Small intestine (tissue), 16 donors: ENCODE measurements at places on chromosomes 5 and 9. TPM values are rescaled to one million over a fixed set of nuclear protein-coding genes. Genes with fewer than 3 reads are reported as not detected.

DNA sequence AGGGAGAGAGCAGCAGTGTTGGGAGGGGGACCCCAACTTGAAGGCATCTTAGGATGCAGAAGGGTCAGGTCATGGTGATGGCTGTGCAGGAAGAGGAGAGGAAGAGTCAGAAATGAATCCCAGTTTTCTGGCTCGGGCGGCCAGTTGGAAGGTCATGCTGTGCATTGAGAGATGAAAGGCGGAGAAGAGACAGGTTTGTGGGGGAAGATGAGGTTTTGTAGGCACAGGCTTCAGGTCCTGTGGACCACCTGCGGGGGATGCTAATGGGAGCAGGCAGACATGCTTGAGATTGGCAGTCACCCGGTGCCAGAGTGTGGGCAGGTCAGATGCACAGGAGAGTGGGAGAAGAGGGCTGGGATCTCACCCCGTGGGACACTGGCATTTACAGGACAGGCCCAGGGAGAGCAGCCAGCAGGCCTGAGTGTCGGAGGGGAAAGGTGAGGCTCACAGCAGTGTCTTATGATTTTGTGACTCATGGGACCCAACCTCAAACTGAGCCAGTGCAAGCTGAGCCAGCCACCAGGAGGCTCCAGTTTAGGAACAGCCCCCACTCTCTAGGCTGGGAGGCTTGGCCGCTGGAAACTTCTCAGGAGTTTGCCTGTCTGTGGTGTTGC is 17.5 kb downstream of the STXBP1 start:
- no peaks in the 10 kb centered on the region for H3K27me3 ChIP-seq
- H3K27ac ChIP-seq, result no peak overlapping the region
- DNase-seq, result no peak
- no peak overlapping the region for H3K4me3 ChIP-seq
- no peaks in the 10 kb centered on the region for H3K4me1 ChIP-seq

DNA sequence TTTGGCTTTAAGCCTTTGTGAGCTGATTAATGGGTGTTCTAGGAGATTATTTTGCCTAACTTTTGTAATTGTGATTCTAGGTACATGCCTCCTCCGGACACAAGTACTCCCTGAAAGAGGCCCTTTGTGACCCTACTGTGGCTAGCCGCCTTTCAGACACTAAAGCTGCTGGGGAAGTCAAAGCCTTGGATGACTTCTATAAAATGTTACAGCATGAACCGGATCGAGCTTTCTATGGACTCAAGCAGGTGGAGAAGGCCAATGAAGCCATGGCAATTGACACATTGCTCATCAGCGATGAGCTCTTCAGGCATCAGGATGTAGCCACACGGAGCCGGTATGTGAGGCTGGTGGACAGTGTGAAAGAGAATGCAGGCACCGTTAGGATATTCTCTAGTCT is 13.6 kb downstream of the ITGA1 start:
- no peaks in the 10 kb centered on the region for H3K27me3 ChIP-seq
- peak; percentile 15 for DNase-seq
- H3K4me3 ChIP-seq, result peak overlapping the region; percentile 74
- peaks cover 5% of the 10 kb centered on the region for H3K4me1 ChIP-seq
- peak overlapping the region; percentile 97 for H3K27ac ChIP-seq
- peaks cover 2% of the 10 kb centered on the region for H3K36me3 ChIP-seq

GRCh38 chr5:143966280-143966679 is 154.3 kb downstream of the HMHB1 start:
- H3K36me3 ChIP-seq, result no peaks in the 10 kb centered on the region
- no peak overlapping the region for H3K27ac ChIP-seq
- no peak overlapping the region for H3K4me3 ChIP-seq
- no peaks in the 10 kb centered on the region for H3K27me3 ChIP-seq
- no peak for DNase-seq

DNA sequence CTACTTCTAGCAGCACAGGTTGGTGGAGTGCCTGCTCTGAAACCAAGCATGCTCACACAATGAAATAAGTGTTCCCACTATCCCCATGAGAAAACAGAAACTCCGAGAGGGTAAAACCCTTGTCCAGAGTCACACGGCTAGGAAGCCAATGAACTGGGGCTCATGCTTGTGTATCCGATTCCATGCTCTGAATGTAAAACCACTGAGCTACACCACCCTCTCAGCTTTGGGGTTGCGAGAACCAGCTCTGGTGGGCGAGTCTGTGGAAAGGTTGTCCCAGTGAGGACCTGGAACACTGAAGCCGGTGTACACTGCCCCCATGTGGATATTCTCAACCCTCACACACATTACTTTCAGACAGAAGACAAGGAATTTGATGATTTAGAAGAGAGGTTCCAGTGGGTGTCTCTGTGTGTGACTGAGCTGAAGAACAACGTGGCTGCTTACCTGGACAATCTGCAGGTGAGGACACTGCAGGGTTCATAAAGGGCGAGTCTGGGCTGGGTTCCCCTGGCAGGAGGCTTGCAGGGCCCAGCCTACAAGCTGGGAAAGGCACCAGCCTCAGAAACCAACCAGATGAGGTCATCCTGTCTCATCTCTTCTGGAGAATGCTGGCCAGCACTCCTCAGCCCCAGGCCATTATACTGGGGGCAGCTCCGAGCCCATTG is 37.4 kb downstream of the ARHGEF37 start:
- H3K27me3 ChIP-seq, result no peaks in the 10 kb centered on the region
- peaks cover 21% of the 10 kb centered on the region for H3K4me1 ChIP-seq
- H3K4me3 ChIP-seq, result no peak overlapping the region
- peak; percentile 64 for DNase-seq
- H3K36me3 ChIP-seq, result no peaks in the 10 kb centered on the region

DNA sequence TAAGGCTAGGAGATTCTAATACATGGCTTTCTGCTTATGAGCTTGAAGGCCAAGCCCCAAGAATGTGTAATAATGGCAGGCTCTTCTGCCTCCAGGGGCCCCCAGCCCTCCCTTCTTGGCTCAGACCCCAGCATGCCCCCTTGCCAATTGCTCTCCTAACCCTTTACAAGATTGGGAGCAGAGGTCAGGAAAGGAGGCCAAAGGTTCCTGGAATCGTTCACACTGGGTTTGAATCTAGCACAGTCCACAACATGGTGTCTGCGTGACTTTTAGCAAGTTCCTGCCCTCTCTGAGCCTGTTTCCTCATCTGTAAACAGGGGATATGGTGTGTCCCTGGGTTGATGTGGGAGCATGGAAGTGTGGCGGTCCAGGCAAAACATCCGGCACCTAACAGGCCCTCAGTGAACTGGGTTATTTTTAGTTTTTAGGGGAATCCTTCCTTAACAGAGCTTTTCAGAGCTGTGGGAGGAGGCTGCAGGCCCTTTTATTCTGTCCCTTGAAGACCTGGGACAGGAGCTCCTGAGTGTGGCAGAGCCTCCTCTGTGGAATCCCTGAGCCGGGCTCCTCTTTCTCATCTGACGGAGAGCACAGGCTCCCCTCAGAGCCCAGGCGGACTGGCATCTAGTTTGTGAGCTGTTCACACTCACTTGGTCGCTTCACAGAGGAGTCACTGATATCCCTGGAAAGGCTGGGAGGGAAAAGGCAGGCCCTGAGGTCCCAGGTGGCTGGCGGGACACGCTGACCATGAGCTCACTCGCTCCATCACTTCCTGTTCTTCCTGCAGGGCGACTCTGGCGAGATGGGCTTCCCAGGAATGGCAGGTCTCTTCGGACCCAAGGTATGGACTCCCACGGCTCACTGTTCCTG is 23.4 kb upstream of the ORM1 start:
- no peak overlapping the region for H3K27ac ChIP-seq
- DNase-seq, result no peak
- H3K36me3 ChIP-seq, result peaks cover 60% of the 10 kb centered on the region
- no peak overlapping the region for H3K4me3 ChIP-seq
- no peaks in the 10 kb centered on the region for H3K4me1 ChIP-seq

DEPDC1B gene
- polyA plus RNA-seq, result 25.4 TPM

- H3K27ac ChIP-seq, result no peak overlapping the region
- no peaks in the 10 kb centered on the region for H3K27me3 ChIP-seq
- H3K4me3 ChIP-seq, result no peak overlapping the region
- no peaks in the 10 kb centered on the region for H3K4me1 ChIP-seq
- no peaks in the 10 kb centered on the region for H3K36me3 ChIP-seq
Measured at GRCh38 chr9:80503671-80504281, 932.0 kb downstream of the TLE4 start.

GRCh38 chr5:180118391-180118791 is 46.8 kb upstream of the RNF130 start:
- H3K4me3 ChIP-seq, result no peak overlapping the region
- no peak for DNase-seq
- H3K36me3 ChIP-seq, result no peaks in the 10 kb centered on the region
- no peaks in the 10 kb centered on the region for H3K4me1 ChIP-seq

- H3K27me3 ChIP-seq, result no peaks in the 10 kb centered on the region
- H3K4me1 ChIP-seq, result peaks cover 5% of the 10 kb centered on the region
- no peak overlapping the region for H3K27ac ChIP-seq
Measured at GRCh38 chr9:127642082-127642740, 30.1 kb downstream of the STXBP1 start.

TRPM6 gene
- polyA plus RNA-seq, result 0.73 TPM

GRM6 gene
- 0.43 TPM for polyA plus RNA-seq

AGXT2 gene
- 47.0 TPM for polyA plus RNA-seq

GRCh38 chr5:154923441-154924430 is 14.3 kb downstream of the GEMIN5 start:
- no peaks in the 10 kb centered on the region for H3K27me3 ChIP-seq
- no peak overlapping the region for H3K27ac ChIP-seq
- peaks cover 21% of the 10 kb centered on the region for H3K36me3 ChIP-seq
- H3K4me1 ChIP-seq, result no peaks in the 10 kb centered on the region

DNA sequence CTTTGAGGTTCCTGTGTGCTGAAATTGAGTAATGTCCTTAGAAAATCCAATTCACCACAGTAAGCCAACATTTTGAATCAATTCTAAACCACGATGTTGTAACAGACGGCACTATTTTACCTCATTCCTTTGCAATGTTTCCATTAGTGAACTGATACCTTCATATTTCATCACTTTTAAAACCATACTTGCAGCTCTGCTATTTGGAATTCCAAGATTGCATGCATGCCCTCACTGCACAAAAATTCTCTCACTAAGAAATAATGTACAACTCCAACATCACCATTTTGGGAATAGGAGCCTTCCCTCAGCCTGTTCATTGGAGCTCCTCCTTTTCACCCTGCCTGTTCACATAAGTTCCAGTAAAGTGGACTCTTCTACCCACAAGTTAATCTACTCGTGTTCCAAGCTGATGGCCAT is 74.8 kb upstream of the TGFBR1 start:
- DNase-seq, result no peak
- no peak overlapping the region for H3K27ac ChIP-seq
- no peaks in the 10 kb centered on the region for H3K4me1 ChIP-seq
- H3K36me3 ChIP-seq, result no peaks in the 10 kb centered on the region
- H3K4me3 ChIP-seq, result no peak overlapping the region

DNA sequence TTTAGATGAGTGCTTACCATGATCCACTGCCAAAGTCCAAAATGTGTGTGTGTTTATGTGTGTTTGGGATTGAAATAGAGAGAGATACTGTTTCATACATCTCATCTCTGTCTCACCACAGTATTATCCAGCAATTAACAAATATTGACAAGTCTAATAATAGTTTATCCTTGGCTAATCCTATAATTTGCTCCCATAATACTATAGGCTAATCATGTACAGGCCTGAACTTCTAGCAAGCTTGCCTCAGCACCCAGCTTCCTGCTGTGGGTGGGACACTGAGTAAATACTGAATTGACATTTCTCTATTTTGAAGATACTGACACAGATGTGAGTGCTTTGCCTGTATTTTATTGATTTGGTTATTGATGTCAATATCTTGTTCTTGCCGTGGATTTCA is 35.3 kb upstream of the KCNV2 start:
- no peaks in the 10 kb centered on the region for H3K4me1 ChIP-seq
- no peaks in the 10 kb centered on the region for H3K36me3 ChIP-seq
- no peak overlapping the region for H3K4me3 ChIP-seq
- no peaks in the 10 kb centered on the region for H3K27me3 ChIP-seq

DMGDH gene
- polyA plus RNA-seq, result 0.24 TPM

DNA sequence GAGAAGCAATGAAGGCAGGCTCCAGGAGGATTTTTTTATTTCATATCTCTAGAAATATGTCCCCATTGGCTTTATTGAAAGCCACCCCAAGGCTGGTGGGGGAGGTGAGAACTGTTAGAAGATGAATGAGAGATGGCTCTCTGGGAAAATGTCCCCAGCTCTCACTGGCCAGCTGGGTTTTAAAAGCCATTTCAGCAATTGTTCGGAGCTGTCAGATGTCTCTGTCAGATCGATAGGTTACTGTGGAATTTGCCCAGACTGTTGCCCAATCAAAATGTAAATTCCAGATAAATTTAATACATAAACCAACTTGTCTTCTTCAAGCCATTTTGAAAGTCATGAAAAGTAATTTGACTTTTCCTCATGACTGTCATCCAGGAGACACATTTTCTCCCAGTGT is 67.0 kb upstream of the BRINP1 start:
- no peaks in the 10 kb centered on the region for H3K36me3 ChIP-seq
- H3K27ac ChIP-seq, result no peak overlapping the region

GRCh38 chr9:136985027-136985602 is 2.3 kb downstream of the LCNL1 start:
- H3K27me3 ChIP-seq, result peaks cover 41% of the 10 kb centered on the region
- H3K4me3 ChIP-seq, result no peak overlapping the region

- no peaks in the 10 kb centered on the region for H3K27me3 ChIP-seq
- H3K4me1 ChIP-seq, result no peaks in the 10 kb centered on the region
- H3K27ac ChIP-seq, result peak overlapping the region; percentile 41
- DNase-seq, result peak; percentile 58
- no peaks in the 10 kb centered on the region for H3K36me3 ChIP-seq
Measured at GRCh38 chr9:21579247-21579671, 97.1 kb upstream of the IFNE start.

DNA sequence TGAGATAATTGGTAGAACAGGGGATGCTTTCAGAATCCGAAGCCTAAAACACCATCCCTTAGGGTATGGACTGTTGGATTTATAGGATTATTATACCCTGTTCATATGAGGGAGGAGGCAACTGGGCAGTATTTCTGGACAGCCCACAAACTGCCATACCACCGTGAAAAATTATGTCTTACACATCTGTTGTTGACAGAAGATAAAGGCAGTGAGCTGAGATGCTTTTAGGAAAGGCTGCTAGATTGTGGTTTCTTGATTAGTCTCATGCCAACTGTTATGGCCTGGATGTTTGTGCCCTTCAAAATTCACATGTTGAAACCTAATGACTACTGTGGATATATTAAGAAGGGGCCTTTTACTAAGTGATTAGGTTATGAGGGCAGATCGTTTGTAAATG is 83.7 kb upstream of the DHFR start:
- H3K27me3 ChIP-seq, result no peaks in the 10 kb centered on the region
- peaks cover 2% of the 10 kb centered on the region for H3K36me3 ChIP-seq
- H3K4me3 ChIP-seq, result no peak overlapping the region
- DNase-seq, result no peak
- H3K27ac ChIP-seq, result no peak overlapping the region

GRCh38 chr9:108761655-108762347 is 94.0 kb downstream of the ACTL7B start:
- no peak overlapping the region for H3K4me3 ChIP-seq
- DNase-seq, result peak; percentile 68
- no peak overlapping the region for H3K27ac ChIP-seq
- H3K36me3 ChIP-seq, result no peaks in the 10 kb centered on the region

DNA sequence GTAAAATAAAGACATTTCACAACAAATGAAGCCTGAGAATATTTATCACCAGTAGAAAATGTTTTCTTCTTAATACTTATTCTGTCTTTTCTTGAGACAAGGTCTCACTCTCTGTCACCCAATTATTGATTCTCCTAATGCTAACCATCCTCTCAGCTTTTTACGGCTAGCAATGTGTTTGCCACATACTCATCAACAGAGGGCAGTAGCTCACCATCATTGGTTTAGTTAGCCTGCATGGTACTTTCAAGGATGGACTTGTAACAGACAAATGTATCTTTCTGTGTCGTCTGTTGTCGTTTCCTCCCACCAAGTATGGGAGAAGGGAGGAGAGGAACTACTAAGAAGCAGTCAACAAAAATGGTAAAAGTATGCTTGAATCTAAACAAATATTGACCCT is 5.9 kb upstream of the ACO1 start:
- H3K4me3 ChIP-seq, result no peak overlapping the region
- no peaks in the 10 kb centered on the region for H3K27me3 ChIP-seq
- no peaks in the 10 kb centered on the region for H3K36me3 ChIP-seq
- peak; percentile 75 for DNase-seq
- no peak overlapping the region for H3K27ac ChIP-seq

ASPN gene
- 2.8 TPM for polyA plus RNA-seq
